Renal pelvis (tissue), 12 donors: ENCODE measurements at places on chromosomes 2 and 18.

GRCh38 chr2:20543469-20544152 lies 96.7 kb downstream of the RHOB start:
- no peak for DNase-seq

DNA sequence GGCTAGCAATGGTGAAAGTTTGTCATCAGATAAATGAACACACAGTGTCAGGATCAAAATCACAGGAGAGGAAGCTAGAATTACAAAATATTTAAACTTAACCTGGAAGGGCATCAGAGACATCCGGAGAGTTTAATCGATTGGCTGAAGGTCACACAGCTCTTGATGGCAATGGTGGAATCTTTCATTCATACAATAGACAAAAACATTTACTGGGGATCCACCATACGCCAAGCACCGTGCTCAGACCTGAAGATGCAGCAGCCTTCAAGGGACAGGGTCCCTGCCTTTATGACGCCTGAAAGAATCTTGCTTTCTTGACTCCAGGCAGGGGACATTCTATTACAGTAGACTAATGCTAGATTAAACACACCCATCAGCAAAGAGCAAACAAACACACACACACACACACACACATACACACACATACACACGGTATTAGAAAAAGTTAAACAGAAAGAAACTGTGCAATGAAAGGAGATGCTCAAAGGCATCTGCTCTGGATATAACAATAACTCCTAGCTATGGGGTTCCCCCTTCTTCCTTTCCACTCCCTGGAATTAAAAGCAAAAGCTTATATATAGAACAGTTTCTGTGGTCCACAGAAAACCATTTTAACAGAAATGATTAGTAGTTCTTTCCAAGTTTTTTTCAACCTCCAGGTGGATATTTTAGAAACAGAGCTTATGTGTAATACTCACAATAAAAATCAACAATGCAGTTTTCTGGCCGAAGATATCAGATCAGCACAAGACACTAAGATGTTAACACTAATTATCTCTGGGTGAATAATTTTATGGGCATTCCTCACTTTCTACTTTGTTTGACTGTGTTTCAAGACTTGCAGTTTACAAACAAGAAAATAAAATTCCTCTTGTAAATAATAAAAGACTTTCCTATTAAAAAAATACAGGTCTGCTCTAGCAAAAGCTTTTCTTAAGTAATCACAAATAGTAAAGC lies 151.7 kb downstream of the ANKRD44 start:
- DNase-seq, result no peak

- peak; percentile 38 for DNase-seq
Measured at GRCh38 chr2:181396256-181397123, 60.7 kb upstream of the ITGA4 start.

DNA sequence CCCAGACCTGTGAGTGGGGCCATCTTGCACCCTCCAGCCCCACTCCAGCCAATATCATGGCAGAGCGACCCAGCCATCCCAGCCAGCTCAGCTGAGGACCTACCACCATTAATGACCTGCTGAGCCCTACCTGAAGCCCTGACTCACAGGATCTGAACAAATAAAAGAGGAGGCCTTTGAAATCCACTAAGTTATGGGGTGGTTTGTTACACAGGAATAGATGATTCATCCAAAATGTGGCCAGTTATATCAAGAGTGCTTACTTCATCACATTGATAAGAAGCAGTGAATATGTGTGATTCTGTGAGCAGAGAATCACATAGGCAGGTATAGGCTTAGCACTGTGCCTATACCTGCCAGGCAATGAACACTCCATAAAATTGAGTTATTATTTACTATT lies 34.7 kb upstream of the FAM124B start:
- no peak for DNase-seq
